ENCODE measurements at places on chromosomes 2 and 18. TPM values are rescaled to one million over a fixed set of nuclear protein-coding genes. Genes with fewer than 3 reads are reported as not detected.

RAB27B gene
- total RNA-seq = 27.6 TPM

CNOT11 gene
- 45.1 TPM for total RNA-seq

MYCN gene
- total RNA-seq = not detected

COX5B gene
- total RNA-seq = 227 TPM

ANKRD23 gene
- 3.0 TPM for total RNA-seq

PDE1A gene
- total RNA-seq = 89.0 TPM

VSNL1 gene
- total RNA-seq = 0.13 TPM

HRH4 gene
- 0.11 TPM for total RNA-seq

C2orf92 gene
- total RNA-seq = 2.2 TPM
